Glomerular endothelial cell (primary cell): ENCODE measurements at places on chromosomes 5 and 9.

- DNase-seq, result no peak
Measured at GRCh38 chr5:147979761-147980160, 73.4 kb upstream of the C5orf46 start.

GRCh38 chr9:35757226-35757891 is 3.3 kb upstream of the MSMP start:
- no peak for DNase-seq

- no peak for DNase-seq
Measured at GRCh38 chr5:123142206-123142915, 53.3 kb downstream of the PRDM6 start.

- no peak for DNase-seq
Measured at GRCh38 chr9:97682242-97682641, 14.9 kb downstream of the XPA start.

GRCh38 chr5:66247176-66247960 is 103.3 kb downstream of the SREK1 start:
- DNase-seq, result no peak

DNA sequence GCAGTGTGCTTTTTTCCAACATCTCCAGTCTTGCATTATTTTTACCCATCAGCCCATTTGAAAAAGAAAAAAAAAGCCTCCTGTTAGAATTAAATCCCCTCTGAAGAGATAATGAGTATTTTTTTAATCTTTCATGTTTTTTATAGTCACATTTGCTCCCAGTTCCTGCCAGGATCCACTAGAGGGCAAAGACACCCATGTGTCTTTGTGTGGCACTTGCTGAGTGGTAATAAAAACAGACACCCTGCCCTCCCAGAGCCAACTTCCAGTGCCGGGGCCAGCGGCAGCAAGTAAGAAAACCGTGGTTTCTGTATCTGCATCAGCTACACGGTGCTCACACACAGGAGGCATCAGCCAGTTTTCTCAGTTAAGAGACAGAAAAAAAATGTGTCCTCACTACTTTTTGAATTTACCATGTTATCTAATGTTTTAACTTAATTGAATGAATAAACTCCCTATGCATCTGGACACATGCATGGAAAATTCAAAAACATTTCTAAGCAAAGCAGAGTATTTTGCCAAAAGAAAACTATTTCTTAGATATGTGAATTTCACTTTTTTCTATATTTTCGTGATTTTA is 70.2 kb upstream of the PLEKHG4B start:
- DNase-seq, result no peak

DNA sequence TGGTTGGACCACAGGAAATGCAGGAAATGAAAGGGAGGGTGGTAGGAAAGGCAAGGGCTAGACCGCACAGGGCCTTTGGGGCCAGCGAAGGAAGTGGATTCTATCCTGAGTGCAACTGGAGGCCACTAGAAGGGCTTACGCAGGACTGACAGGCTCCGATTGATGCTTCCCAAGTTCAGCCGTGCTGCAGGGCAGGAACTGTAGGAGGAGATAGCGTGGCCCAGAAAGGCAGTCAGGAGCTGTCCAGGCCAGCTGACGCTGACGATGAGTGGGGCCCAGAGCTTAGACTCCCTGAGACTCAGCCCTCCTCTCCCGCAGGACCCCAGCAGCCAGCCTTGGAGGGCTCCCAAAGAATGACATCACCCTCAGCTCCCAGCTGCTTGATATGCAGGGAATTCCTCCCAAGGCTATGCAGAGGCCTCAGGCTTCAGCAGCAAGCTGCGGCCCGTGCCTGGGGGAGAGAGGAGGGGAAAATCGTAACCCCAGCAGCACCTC is 48.8 kb downstream of the KCNIP1 start:
- no peak for DNase-seq

DNA sequence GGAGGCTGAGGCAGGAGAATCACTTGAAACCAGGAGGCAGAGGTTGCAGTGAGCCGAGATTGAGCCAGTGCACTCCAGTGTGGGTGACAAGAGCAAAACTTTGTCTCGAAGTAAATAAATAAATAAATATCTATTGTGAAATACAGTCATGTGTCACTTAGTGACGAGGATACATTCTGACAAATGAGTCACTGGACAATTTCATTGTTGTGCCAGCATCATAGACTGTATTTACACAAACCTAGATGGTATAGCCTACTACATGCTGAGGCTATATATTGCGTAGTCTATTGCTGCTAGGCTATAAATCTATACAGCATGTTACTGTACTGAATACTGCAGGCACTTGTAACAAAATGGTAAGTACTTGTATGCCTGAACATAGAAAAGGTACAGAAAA is 61.1 kb upstream of the CCL21 start:
- no peak for DNase-seq
